Femur (tissue), 1 donor: ENCODE measurements at places on chromosomes 5 and 9.
A peak's percentile ranks its signal among the peaks of the same experiment; 100 is the strongest.

DNA sequence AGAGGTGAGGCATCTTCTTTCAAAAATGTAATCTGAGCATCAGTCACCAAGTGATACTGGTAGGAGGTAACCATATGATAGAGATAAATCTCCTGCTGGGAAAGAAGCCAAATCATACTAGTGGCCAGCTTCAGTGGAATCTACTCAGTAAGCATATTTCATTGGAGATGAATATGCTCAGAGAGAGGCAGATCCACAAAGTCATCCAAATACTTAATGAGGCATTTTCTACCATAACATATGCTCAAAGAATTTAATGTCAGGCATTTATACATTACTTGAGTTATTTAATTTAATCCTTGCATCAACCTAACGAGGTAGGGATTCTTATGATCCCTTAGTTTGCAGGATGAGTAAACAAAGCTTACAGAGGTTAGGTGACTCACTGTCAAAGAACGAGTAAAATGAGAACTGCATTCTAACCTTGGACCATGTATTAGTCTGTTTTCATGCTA lies 50.9 kb upstream of the DMRTA1 start:
- DNase-seq: no peak

DNA sequence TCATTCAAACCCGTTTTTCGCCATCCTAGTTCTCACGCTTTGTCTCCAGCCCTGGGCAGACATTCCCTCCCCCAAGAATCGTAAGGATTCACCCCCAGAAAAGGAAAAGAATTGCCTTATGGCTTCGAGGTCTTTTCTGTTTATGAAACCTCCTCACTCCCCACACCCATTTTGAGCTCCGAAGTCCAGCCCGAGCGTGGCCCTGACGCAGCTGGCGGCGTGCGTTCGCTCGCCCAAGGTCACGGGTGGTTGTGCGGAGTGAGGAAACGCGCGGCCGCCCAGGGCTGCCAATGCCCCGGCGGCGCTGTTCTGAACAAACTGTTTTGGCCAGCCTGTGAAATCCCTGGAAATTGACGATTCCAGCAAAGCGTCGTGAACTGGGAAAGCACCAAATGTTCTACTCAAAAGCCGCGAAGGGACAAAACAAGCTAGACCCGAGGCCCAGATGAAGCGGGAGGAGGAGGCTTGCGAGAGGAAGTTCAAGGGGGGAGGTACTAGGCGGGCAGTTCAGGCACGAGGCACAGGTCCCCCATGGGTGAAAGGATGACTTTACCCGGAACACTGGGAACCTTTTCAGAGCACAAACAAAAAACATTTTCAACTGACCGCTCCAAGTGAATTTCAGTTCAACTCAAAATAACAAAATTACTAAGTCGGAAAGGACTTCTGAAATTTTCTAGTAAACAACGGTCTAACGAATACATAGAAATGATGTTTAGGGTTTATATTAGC lies 683 bp upstream of the ZFAND5 start:
- DNase-seq: peak; percentile 87

DNA sequence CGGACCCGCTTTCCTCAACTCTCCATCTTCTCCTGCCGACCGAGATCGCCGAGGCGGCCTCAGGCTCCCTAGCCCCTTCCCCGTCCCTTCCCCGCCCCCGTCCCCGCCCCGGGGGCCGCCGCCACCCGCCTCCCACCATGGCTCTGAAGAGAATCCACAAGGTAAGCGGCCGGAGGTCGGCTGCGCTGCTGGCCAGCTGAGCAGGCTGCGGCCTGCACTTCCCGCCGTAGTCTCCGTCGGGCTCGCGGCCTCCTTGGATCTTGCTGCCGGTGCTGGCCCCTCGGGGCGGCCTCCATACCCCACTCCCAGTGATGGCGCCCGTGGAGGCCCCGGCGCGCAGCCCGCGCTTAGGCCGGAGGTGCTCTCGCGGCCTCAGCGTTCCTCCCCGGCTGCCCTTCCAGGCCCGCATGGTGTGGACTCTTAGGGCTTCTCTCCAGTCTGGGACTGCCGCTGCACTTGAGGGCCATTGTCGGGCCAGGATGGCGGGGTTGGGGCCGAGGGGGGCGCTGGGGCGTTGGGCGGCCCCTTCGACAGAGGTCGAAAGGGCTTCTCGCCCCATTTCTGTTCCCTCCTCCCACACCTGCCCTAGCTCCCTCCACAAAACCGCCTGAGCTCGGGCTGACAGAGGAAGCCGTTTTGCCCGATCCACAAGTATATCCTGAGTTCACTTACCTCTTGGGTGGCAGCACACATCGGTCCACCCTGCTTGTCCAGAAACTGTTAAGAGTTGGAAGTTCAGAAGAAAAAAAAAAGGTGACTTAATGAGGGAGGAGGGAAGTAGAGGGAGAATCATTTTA lies 714 bp downstream of the UBE2D2 start:
- DNase-seq: peak; percentile 70

DNA sequence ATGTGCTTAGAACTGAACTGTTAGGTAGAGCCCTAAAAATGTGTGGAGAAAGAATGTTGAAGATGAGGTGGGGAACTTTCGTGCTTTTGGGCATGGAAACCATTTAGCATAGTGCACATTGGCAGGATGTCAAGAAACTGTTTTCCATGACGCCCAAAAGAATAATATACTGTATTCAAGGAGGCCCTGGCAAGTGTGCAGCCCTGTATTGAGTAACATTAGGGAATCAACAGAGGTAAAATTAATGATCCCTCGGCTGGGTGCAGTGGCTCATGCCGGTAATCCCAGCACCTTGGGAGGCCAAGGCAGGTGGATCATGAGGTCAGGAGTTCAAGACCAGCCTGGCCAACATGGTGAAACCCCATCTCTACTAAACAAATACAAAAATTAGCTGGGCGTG lies 20.9 kb upstream of the PLIN2 start:
- no peak for DNase-seq

DNA sequence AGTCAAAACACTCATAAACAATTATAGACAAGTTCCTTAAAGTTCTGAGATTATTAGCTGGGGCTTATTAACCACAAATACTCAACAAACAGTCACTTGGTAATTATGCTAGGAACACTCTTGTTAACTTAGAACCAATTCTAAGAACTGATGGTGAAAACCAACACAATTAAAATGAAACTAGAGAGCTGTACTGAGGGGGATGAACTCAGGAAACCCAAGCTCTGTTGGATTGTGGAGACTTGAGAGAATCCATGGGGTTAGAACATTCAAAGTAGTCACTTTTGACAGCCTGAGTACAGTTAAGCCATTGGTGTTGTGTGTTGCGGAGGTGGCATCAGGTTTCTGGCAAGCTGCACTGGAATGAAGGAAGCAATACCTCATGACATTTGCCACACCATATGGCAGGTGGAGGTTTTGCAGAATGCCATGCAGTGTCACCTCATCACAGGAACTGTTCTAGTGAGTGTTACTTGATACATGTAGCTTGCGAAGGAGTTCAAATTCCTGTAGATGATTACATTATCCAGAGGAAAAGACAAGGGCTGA lies 480.9 kb upstream of the CD180 start:
- peak; percentile 28 for DNase-seq

GRCh38 chr5:80853413-80853812 lies 106.8 kb upstream of the RASGRF2 start:
- no peak for DNase-seq

- DNase-seq: no peak
Measured at GRCh38 chr5:140327589-140327988, 18.8 kb downstream of the HBEGF start.

DNA sequence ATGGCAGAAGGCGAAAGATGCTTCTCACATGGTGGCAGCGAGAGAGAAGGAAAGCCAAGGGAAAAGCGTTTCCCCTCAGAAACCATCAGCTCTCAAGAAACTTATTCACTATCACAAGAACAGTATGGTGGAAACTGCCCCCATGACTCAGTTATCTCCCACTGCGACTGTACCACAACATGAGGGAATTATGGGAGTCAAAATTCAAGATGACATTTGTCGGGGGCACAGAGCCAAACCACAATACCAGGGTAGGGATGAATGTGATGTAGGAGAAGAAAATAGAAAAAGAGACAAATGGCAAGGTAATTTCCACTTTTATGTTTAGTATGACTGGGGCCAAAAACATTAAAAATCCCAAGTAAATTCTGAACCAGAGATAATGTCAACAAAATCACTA lies 216.8 kb downstream of the TRIM36 start:
- no peak for DNase-seq

- DNase-seq: no peak
Measured at GRCh38 chr5:177146891-177147638, 13.5 kb downstream of the NSD1 start.

DNA sequence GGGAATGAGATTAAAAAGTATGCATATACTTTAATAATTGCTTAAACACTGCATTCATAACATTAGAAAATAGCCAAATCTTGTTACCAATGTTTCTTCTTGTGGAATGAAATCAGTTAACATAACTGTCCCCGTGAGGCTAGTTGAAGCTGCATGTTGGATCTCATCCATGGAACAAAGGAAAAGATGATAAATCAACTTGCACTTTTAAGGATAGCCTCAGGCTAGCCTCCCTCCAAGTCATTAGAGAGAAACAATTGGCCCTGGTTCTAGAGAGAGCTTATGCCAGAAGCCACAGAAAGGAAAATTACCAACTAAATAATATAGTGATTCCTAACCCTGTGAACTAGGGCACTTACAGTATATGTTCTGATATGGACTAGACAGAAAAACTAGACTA lies 66.9 kb downstream of the GRIN3A start:
- DNase-seq: no peak

- peak; percentile 41 for DNase-seq
Measured at GRCh38 chr5:90056911-90057705, 352.4 kb downstream of the CETN3 start.

DNA sequence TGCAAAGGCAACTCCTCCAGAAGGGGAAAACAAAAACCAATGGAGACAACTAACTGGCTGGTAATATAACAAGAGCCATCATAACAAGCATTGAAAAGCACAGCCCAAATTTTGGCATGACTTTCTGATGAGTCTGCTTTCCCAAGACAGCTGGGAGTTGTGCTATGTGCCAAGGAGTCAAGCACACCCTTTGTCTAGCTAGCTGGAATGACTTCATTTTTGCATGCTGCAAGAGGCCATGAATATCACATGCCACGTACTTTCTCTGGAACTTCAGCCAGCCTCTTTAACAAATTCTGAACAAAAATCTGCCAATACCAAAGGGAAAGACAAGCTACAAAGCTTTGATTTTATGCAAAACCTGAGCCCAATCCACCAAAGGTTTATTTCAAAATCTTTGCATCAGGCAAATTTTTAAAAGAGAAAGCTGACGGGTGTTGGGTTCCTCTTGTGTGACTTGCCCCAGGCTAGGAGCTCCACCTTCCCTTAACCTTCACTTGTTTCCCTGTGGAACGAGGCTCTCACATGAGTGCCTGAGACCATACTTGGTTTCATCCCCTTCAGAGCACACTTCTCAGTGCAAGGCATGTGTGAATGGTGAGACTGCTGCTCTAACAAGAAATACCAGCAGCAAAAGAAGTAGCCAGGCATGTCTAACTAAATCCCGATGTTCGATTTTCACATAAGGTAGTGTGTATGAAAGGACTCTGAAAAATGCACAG lies 47.3 kb downstream of the S1PR3 start:
- DNase-seq: peak; percentile 71

DNA sequence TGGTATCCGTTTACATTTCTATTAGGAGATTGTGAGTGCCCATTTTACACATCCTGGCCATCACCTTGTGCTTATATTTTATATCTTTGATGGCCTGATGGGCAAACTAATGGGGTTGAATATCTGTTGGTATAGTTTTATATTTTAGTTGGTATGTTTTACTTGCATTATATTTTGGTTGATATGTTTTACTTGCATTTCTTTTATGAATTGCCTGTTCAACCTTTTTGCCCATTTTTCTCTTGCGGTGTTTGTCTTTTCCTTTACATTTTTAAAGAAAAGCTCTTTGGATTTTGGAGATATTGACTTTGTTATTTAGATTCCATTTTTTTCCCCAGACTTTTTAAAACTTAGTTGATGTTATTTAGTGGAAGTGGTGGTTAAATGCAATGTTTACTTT lies 14.6 kb downstream of the ZNF618 start:
- no peak for DNase-seq

DNA sequence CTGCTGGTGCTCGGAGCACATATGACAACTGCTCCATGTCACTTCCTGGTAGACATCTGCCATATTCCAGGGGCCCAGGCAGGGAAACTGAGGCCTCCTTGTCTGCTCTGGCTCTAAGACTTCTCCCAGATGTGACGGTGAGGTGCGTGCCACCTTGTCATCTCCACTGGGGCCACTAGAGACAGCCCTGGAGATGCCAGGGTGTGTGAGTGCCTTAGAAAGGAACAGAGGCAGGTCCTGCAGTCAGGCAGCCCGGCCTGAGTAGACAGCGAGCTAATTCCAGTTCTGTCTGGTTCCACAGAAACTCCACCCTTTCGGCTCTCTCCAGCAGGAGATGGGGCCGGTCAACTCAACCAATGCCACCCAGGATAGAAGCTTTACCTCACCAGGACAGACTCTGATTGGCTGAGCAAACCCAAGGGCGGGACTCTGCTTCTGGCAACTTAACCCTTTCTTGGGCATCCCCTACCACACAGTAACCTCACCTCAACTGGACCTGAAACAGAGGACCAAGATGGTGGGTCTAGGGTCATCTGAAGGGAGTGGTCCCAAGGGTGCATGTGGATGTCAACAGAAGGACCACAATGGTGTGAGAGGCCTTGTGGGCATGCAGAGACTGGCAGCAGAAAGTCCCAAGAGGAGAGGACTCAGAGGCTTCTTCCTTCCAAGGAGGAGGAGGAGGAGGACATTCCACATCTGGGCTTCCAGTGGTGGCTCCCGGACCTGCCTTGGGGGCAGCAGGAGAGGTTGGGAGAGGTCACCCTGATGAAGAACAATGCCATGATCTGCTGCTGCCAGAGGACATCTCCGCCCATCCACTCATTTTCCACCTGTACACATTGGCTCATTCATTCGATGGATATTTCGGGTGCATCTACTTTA lies 77.7 kb downstream of the RGS3 start:
- peak; percentile 75 for DNase-seq
